Stimulated activated CD8-positive, alpha-beta memory T cell treated with anti-CD3 and anti-CD28 coated beads, Interleukin-7, amount 100 ng/mL, for 1 hour (primary cell): ENCODE measurements at places on chromosomes 2 and 18.

DNA sequence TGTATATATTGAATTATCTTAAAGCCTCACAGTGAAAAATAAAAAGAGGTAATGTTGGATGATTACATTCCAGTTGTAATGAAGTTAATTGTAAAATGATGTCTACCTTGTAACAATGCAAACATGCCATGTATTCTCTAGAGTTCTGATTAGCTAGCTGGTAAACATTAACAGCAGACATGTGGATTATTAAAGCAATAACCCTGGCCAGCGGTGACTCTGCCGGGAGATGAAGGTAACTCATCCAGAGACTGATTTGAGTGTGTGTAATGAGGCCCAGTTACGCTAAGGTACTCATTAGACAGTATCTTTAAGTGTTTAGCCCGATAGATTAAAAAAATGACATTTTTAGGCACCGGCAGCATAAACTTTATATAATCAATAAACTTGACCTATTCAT, 79.6 kb upstream of the REV1 start:
- DNase-seq = no peak

DNA sequence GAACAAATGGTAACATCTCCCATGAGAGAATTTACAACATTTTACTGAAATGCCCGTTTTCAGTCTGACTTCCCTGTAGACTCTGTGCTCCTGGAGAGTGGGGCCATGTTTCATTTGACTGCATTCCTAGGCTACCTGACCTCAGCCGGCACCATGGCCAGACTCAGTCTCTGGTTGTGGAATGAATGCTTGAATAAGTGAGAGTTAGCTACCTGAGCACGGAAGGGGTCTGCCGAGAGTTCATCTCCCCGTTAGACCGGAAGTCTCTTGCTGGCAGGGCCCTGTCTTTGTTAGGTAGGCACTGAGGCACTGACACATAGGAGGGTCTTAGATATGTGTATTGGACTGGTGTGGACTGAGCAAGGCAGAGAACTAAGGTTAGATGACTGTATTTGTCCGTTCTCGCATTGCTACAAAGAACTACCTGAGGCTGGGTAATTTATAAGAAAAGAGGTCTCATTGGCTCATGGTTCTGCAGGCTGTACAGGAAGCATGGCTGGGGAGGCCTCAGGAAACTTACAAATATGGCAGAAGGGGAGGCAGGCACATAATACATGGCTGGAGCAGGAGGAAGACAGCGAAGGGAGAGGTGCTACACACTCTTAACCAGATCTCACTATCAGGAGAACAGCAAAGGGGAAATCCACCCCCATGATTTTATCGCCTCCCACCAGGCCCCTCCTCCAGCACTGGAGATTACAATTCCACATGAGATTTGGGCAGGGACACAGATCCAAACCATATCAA, 271.2 kb downstream of the GLI2 start:
- no peak for DNase-seq

GRCh38 chr2:199979832-199980628, 24.6 kb downstream of the MAIP1 start:
- peak; percentile 82 for DNase-seq

DNA sequence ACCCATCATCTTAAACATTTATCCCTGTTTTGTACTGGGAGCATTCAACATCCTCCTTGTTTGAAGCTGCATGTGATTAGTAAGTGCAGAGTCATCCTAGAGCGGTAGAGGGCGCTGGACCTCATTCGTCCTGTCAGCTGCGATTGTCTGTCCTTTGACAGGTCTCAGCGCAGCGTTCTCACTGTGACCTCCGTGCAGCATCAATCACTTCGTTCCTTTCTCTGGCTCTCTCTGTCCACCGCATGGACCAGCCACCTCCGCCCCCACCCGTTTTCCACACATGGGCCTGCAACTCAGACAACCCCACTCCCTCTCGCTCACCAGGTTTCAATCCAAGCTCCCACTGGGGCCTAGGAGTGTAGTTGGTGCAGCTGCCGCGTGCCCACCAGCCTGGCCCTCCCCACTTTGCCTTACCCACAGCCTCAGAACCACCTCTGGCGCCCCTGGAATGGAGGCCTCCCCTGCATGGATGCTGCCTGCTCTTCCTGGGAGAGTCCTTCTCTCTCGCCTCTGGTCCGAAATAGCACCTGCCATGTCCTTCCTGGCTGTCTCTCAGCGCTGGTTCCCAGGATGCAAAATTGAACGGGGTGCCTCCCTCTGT, 90.5 kb downstream of the NDUFA10 start:
- DNase-seq = peak; percentile 25

- no peak for DNase-seq
These were observed 127.5 kb upstream of the DAPL1 start for GRCh38 chr2:158667586-158667985.

DNA sequence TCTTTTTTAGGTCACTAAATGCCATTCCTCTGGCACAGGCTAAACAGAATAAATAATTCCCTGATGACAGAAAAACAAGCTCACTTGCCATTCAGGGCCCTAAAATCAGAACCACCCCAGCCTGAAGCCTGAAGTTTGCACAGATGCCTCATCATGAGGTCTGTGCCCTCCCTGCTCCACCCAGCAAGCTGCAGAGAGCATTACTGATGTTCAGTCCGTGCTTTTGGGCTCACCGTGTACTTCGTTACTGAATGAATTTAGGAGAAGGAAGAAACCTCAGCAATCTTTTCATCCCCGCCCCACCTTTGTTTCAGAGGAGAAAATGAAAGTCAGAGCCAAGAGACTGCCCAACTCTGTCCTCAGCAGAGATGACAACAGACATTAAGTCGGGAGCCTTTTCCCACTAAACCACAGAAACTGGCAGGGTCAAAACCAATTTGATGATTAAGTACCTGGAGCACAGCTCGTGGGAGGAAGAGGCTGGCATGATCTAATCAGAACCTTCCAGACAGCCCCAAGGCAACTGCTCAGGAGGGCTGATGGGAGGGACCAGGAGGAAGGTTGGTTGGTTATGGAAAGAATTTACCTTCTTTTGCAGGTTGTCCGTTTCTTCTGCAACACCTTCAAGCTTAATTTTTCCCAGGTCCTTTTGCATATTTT, 122.7 kb downstream of the LAMA1 start:
- DNase-seq = no peak

GRCh38 chr2:119255760-119256581, 32.3 kb downstream of the STEAP3 start:
- no peak for DNase-seq

DNA sequence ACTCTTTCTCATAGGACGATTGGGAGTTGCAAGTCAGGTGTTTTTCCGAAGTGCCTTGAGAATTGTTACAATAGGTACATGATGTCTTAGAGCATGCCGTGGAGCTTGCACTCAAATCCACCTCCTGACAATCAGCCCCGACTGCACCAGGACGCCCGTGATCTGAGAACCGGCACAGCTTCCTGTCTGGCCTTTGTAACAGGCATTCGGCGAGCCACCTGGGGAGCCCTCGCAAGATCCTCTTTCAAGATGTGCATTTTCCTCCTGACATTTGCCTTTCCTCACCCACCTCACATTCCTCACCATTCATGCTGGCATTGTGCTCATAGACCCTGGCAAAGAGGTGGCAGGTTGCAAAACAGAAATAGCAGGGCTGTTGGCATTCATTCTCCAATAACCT, 427.3 kb downstream of the GALR1 start:
- DNase-seq = no peak

GRCh38 chr2:70044290-70045040, 42.8 kb upstream of the PCBP1 start:
- DNase-seq = no peak

- DNase-seq = no peak
These were observed 456.9 kb upstream of the TNP1 start for GRCh38 chr2:217316743-217317142.

DNA sequence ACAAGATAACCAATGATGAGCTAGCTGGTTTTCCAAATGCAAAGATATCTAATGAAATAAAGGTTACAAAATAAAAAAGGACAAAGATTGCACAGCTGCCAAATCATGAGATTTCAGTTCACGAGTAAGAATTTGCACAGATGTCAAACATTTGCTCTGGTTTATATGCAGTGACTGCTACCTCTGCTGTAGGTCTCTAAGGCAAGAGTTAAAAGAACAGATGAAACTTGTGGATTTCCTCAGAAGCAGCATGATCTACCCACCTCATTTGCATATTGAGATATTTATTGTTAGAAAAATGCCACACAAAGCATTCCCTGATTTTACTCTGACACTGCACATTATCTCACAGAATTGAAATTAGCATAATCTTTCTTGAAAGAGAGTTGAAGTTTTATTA, 763.2 kb upstream of the ZEB2 start:
- no peak for DNase-seq

DNA sequence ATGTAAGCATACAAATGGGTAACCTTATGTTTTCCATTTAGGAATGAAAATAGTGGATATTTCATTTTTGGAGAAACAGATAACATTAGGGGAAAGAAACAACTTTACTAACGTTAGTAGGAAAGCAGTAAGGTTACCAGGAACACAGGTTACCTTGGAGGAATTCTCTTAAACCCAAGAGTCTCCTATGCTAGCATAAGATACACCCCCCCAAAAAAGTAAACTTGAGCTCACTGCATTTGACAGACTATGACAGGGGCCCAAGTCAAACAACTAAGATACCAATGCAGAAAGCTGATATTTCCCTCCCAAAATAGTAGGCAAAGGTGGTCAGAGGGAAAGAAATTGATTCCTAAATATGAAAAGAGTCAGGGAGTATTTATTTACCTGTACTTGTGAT, 656.9 kb downstream of the DSC3 start:
- no peak for DNase-seq

- no peak for DNase-seq
These were observed 13.4 kb upstream of the GLS start for GRCh38 chr2:190867212-190867611.

DNA sequence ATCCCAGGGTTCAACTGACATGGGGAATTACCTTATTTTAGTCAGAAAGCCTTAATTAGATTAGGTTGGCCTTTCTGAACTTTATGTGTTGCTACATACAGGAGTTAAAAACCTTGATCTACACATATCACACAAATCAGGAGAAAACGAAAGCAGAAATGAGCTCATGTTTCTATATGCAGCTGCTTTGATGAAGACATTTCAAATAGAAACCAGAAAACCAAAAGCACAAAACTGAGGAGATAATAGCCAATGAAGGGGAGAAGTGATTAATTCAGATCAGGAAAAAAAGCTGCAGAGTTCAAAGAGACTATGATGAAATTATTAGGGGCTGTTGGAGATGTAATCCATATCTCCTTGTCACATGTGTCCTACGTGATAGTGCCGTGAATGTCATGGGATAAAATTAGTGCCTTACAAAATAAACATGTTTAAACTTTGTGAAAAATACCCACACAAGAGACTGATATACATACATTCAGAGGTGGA, 255.0 kb downstream of the CAMKMT start:
- no peak for DNase-seq

GRCh38 chr18:35474884-35475283, 22.9 kb downstream of the INO80C start:
- no peak for DNase-seq

DNA sequence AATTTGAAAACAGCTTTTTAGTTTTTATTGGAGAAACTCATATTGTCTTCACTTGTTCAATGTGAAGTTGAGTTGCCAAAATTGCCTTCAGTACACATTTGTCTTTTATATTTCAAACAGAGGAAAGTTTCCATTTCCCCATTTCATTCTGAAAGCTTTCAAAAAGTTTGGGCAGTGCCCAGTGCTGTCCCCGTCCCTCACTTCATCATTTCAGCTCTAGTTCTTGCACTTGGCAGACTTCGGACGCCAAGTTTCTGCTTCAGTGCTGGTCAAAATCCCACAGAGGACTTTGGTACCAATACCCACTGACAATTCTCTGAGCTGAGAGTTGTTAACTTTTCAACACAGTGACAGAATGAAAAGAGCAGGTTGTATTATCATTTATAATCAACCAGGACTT, 43.4 kb upstream of the AQP4 start:
- DNase-seq = no peak

GRCh38 chr2:173402405-173402974, 47.8 kb downstream of the CDCA7 start:
- peak; percentile 57 for DNase-seq
